ENCODE measurements at places on chromosomes 12 and 14. TPM values are rescaled to one million over a fixed set of nuclear protein-coding genes. Genes with fewer than 3 reads are reported as not detected.

VWF gene
- total RNA-seq = 238 TPM

DNA sequence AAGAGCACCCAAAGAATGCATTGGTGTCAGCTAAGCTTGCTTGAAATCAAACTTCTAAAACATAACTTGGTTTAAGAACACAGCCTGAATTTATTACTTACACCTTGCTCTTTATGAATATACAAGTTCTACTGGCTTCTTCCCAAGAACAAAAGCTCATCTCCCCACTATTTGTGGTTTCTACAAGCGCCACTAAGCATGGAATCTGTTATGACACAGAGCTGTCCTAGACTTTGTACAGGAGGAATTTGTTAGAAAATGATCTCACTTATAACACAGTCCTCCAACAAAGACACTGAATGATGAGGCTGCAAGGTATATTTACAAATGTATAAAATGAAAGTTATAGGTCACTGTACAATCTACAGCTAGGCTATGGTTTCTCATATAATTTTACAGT is 452.1 kb downstream of the BCAT1 start:
- DNase-seq = no peak

DNA sequence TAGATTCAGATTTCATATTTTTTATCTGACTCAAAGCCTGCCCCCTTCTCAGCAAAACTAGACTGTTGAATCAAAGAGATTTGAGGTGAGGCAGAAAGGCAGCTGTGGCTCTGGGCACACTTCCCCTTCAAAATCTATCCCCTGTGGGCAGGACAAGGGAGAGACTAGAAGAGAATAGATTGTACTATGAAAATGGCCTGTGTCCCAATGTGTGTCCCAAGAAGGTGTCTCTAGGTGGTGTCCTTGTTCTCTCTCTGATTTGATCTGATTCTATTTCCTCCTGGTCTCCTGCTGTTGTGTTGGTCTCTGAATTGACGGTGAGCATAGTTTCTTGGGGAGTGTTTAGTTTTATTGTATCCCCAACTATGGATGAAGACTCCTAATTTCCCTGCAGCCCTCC is 565.8 kb upstream of the ATP2B1 start:
- DNase-seq = no peak

GALNT16 gene
- total RNA-seq = 70.9 TPM

GRCh38 chr12:43848786-43849185 is 12.9 kb downstream of the TMEM117 start:
- DNase-seq = no peak

GSKIP gene
- total RNA-seq = 19.9 TPM

KRT77 gene
- total RNA-seq = not detected

- no peak for DNase-seq
Observed at GRCh38 chr12:100490056-100490455, 16.4 kb downstream of the NR1H4 start.

GRCh38 chr12:18823461-18823860 is 85.5 kb downstream of the CAPZA3 start:
- DNase-seq = no peak

CHMP4A gene
- total RNA-seq = 34.5 TPM

DNA sequence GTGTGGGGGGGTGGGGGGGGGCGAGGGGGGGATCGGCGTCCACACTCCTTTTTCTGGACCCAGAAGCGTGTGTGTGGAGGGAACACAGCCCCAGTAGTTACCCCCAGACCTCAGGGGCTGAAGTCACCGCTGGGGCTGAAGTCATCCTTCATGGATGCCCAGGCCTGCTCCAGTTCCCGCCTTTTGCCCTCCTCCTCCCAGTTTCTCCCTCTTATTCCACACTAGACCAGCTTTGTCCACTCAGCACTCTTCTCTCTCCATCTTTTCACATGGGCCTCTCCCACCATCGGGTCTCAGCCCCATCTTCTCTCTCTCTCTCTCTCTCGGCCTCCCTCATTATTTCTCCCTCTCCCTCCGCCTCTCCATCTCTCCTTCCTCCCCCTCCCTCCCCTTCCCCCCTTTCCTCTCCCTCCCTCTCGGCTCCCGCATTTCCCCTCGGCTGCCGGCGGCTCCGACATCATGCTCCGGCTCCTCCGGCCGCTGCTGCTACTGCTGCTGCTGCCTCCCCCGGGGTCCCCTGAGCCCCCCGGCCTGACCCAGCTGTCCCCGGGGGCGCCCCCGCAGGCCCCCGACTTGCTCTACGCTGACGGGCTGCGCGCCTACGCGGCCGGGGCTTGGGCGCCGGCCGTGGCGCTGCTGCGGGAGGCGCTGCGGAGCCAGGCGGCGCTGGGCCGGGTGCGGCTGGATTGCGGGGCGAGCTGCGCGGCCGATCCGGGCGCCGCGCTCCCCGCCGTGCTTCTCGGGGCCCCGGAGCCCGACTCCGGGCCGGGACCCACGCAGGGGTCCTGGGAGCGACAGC is at the start of gene P3H3:
P3H3 (plus strand) TSS at position 426 of the 799 bp plus-strand sequence; CDS start at position 460, 34 bp downstream.
- DNase-seq = no peak

GRCh38 chr12:64625243-64626077 is 15.2 kb downstream of the RASSF3 start:
- peak; percentile 77 for DNase-seq

TAS2R14 gene
- total RNA-seq = 0.87 TPM

WNT1 gene
- not detected for total RNA-seq

- DNase-seq = no peak
Observed at GRCh38 chr12:68109444-68110217, 49.9 kb downstream of the IFNG start.

DNA sequence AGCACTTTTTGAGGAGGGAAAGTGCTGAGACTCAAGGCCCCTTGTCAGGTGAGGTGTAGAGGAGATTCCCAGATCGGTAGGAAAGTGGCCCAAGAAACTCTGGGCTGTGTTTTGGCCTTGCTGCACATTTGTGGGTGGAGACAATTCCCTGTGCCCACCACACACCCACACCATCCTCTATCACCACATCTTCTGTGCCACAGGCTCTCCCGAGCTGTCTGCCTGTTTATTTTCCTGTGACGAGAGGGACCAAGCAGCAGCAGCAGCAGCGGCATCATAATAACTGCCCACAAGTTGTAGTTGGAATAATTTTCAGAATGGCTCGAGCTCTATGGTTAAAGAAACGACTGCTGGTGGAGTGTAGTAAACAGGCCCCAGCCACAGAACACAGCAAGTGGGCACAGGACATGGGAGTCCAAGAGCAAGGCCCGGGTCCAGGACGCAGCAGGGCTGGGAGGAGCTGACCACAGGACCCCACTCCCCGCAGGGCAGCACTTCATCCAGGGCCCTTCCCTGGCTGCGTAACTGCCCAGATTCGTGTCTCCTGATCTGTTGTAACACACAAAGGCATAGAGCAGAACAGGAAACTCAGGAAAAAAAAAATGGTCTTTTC is 55.6 kb upstream of the BCL2L14 start:
- DNase-seq = no peak

- DNase-seq = no peak
Observed at GRCh38 chr12:65308601-65309071, 30.2 kb downstream of the MSRB3 start.

- DNase-seq = no peak
Observed at GRCh38 chr14:54580933-54581332, 14.0 kb downstream of the SAMD4A start.

BMP4 gene
- 10.0 TPM for total RNA-seq

DNA sequence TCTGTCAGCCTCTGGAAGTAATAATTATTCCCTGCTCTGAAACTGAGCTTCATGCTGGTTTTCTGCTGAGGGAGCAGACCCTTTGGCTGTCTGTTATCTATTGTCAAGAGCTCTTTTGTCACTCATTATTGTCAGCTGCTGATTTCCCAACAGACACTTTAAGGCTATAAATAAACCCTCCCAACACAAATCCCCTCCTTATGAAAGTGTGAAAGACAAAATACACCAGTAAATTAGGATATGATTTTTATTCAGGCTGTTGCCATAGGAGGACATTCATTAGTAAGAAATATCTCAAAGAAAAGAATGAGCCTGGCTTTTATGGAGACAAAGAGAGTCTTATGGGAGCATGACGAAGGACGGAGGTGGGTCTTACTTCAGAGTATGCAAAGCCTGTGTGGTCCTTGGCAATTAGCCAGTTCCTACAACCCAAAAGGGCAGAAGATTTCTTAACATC is 180.8 kb downstream of the CRADD start:
- DNase-seq = no peak

ST8SIA1 gene
- total RNA-seq = 0.61 TPM

DNA sequence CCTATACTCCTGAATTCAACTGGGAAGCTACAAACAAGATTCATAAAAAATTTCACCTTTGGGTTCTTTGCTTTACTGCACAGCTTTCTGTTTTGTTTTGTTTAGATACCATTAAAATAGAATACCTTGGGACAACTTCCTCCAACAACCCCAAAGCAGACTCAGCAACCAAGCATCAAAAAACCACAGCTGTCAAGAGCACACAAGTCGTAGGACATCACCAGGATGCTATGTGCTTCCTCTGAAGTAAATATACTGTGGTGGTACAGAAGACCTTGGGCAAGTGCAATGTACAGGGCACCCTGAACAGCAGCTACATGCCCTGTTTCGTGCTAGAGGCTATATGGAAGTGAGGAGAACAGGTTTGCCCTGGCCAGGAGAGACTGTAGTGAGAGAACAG is 359.3 kb downstream of the BCL11B start:
- DNase-seq = no peak

DNA sequence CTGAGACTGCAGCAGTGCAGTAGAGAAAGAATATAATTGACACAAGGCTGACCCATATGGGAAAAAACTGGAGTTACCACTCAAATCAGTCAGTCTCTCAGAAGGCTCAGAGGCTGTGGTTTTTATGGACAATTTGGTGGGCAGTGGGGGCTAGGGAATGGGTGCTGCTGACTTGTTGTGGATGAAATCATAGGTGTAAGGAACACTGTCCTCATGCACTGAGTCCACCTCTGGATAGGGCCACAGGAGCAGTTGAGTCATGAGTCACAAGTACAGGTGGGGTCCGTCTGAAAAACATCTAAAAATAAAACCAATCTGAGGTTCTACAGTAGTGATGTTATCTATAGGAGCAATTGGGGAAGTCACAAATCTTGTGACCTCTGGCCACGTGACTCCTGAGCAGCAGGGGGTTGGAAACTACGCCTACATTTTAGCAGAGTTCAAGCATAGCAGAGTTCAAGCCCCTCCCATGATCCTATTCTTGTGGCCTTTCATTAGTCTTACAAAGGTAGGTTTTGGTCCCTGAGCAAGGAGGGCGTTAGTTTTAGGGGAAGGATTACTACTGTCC is 18.1 kb upstream of the SGPP1 start:
- peak; percentile 13 for DNase-seq

DNA sequence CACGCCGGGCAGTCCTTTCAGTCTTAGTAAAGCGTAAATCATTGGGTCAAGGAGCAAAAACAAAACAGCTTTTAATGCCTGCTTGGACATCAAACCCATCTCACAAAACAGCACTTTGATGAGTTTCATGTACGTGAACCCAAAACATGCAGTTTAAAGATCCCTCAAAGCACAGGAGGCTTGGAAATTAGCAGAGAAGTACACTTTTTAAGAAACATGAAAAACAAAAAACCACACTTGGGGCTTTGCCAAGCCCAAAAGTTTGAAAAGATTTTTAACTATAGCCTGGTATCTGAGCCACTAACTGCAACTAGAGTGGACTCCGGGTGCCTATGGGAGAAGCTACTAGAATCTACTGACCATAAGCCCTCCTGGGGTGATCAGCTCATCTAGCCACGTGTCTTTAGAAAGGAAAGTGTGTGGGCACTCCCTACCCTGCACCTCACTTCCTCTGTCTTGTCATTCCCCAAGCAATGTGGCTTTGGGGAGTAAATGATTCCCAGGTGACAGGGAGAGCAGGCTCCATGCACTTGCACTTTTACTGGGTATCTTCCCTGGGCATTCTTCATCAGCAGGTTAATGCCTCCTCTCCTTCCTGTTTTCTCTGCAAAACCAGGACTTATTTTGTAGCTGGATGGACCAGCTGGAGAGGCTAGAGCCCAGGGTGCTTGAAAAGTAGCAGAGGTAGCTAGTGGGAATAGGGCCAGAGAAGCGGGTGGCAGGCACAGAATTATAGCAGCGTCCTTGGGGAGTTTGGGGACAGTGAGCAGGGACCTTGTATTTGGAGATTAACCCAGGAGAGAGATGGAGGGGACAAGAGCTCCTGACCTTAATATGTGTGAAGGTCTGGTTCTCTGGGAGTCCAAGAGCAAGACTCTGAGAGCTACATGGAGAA is 339.3 kb downstream of the BCL11B start:
- no peak for DNase-seq

DNA sequence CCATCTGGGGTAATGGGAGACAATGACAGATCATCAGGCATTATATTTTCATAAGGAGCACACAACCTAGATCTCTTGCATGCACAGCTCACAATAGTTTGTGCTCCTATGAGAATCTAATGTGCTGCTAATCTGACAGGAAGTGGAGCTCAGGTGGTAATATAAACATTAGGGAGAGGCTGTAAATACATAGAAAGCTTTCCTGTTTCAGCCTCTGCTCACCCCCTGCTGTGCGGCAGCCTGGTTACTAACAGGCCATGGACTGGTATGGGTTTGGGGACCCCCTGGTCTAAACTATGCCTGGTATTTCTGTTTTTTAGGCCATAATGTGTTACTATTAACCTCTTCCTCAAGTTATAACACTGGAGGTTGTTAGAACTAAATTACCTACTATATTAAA is 1373.7 kb downstream of the LRFN5 start:
- DNase-seq = no peak

SMARCD1 gene
- 19.1 TPM for total RNA-seq

RTN1 gene
- 1.1 TPM for total RNA-seq

CLSTN3 gene
- 4.1 TPM for total RNA-seq

DNA sequence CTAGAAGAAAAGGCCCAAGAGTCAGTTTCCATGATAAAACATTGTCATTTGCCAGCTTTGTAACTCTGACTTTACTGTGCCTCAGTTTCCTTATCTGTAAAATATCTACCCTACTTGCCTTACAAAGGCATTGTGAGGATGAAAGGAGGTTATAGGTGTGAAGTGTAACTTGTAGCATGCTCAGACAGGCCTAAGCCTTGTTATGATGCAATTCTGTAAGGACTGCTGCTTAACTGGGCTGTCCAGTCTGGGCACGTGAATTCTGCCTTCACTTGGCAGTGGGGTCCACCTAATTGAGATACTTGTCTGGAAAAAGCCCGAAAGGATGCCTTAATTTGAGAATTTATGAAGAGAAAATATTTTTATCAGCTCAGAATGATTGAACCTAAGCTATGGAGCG is 114.5 kb upstream of the DYRK2 start:
- no peak for DNase-seq

OAS3 gene
- 5.7 TPM for total RNA-seq

DNA sequence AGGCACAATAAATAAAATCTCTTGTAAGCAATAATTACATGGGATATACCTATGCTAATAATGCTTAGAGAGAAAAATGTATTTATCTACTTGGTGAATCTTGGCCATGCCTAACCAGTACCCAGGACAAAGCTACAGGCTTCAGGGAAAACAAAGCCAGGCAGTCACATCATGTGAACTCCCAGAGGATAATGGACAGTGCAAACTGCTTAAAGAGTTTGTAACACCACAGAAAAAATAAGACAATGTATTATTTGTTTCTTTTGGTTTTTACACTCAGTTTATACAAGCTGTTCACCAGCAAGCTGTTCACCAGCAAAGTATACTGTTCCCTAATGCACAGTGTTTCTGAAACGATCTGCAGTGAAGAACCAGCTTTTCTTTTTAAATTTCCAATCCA is 38.0 kb downstream of the DICER1 start:
- no peak for DNase-seq

ADGRD1 gene
- 78.7 TPM for total RNA-seq

CCDC196 gene
- total RNA-seq = not detected

- DNase-seq = no peak
Observed at GRCh38 chr14:85421186-85421877, 108.6 kb upstream of the FLRT2 start.

All from heart left ventricle (tissue), 16 donors.